Ovary (tissue), 10 donors: ENCODE measurements at places on chromosomes 3 and 15.

GRCh38 chr3:38121451-38121831 lies 15.5 kb downstream of the ACAA1 start:
- no peak for DNase-seq

DNA sequence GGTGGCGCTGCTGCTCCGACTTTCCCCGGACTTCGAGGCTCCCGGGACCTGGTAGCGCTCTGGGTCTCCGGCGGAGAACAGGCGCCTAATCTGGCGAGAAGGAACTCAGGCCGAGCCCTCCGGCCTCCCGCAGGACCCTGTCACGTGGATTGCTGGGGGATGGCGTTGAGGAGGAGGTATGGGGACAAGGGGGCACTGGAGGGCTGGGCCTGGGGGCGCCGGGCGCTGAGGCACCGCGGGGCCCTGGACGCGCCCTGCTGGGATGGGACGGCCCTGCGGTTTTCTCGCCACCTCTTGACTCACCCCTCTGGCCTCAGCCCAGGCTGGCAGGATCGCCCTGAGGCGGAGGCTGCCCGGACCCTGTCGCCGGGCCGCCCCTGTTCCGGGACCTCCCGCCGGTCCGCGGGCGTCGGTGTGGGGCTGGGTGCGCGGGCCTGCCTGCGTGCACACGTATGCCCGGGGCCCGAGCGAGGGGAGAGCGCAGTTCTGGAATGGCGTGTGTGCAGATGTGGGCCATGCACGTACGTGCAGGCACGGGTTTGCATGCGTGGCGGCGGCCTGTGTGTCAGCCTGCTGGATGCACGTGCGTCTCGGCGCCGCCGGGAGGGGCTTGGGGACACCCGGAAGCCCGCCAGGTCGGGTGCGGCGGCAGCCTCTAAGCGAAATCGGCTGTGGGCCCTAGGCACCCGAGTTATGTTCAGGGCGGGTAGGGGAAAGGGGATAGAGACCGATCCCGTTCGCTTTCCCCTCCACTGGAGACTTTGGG lies 752 bp downstream of the C15orf39 start:
- peak; percentile 75 for DNase-seq

DNA sequence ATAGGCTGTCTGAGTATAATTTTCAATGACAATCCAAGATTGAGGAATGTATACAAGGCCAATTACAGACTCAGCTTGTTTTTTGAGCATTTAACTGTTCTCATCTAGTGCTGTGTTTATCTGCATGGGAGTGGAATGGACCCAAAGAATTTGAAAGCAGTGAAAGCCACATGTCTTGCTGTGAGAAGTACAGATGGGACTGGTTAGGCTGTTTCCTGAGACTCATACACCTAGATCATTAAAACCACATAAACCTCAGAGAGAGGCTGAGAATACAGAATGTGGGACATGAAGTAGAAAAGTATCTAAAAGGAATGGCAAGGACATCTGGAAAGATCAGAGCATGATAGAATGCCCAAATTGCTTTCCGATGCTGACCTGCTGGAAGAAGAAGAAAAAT lies 224.6 kb downstream of the NLGN1 start:
- DNase-seq, result no peak

GRCh38 chr15:98647026-98647773 lies 1.1 kb upstream of the IGF1R start:
- peak; percentile 90 for DNase-seq

GRCh38 chr3:155791190-155791589 lies 14.9 kb downstream of the C3orf33 start:
- DNase-seq, result no peak

- DNase-seq, result no peak
Measured at GRCh38 chr15:101625184-101625583, 27.0 kb downstream of the TM2D3 start.

DNA sequence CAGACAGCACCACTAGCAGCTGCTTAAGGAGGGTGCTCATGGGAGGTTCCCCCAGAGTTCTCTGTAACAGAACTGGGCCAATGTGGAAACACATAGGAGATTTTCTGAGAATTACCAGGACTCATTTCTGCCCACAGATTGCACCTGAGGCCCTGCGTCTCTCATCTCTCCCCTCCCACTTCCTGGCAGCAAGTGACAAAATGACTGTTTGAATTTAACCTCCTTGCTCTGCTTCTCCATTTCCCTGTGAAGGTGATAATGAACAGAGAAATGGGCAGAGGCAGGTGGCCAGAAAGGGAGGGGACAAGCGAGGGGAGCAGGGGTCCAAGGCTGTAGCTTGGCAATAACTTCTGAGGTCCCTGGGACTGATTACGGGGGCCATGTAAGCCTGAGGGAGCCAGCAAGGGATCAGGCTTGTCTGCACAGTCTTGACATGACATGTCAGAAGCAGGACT lies 8.0 kb downstream of the EPHB1 start:
- no peak for DNase-seq

GRCh38 chr3:66416556-66417304 lies 84.1 kb downstream of the LRIG1 start:
- DNase-seq, result no peak

DNA sequence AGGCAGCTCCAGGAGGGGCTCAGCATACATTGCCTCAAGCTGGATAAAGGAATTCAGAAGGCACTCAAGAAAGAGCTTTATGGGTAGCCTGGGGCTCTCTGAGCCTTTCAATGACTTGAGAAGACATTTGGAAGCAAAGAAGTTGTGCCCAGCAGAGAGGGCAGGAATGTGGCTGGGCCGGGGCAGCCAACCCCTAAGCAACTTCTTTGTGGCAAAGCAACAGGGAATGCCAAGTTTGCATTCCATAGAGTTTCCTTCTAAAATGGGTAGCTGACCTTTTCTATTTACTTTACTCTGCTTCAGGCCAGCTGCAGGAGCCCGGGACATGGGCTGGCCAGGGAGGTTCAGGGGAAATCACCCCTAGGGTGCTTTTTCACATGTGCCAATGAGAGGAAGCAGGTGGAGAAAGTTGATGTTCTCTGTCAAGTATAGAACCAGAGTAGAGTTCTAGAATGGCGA lies 45.6 kb downstream of the CCDC12 start:
- DNase-seq, result no peak

- DNase-seq, result no peak
Measured at GRCh38 chr3:167162083-167162482, 218.0 kb downstream of the ZBBX start.

- no peak for DNase-seq
Measured at GRCh38 chr3:46477145-46477544, 12.4 kb upstream of the LTF start.

GRCh38 chr15:45921376-45921775 lies 286.5 kb downstream of the SQOR start:
- no peak for DNase-seq

GRCh38 chr3:66904336-66904735 lies 93.8 kb upstream of the KBTBD8 start:
- DNase-seq, result no peak

DNA sequence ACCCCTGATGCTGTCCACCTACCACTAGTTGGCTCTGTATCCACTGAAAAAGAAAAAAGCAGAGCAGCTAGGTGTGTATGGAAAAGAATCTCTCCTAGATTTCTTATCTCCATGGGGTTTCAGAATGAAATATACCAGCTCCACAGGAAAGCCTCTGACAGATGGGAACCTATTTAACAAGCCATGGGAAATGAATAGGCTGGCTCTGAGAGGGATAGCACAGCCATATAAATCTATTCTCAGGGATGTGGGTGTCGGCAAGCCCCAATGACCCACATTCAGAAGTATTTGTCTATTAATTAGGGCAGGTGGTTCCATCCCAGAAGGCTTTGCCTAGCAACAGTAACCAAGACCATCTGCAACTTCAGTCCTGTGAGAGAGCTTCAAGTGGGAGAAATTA lies 694.1 kb downstream of the AGBL1 start:
- DNase-seq, result no peak

- peak; percentile 88 for DNase-seq
Measured at GRCh38 chr15:70062321-70062956, 35.3 kb downstream of the TLE3 start.

DNA sequence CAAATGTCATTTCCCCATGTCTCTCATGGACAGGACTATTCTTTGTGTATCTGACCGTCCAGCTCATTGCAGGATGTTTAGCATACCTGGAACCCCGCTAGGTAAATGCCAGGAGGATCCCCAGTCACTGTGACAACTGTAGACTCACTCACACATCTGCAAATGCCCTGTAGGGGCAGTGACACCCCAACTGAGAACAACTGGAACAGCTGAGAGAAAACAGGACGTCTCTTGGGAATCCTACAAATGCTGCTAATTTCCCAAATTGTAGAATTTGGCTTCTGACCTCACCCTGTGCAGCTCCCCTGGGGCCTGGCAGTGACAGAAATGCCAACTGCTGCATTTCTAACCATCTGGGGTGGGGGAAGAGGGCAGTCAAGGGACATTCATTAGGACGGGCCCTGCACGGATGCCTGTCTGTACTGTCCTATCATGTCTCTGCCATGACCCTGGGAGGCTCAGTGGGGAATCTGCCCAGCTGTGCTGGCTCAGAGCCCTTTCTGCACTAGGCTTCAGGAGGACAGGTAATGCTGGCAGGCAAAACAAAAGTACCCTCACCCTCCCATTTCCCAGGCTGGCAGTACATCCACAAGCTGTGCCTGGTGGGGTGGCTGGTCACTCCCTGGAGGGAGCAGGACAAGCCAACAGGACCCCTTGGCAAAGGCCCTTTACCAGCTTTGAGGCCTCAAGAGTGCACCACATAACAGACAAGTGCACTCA lies 30.4 kb downstream of the RAB6B start:
- no peak for DNase-seq

DNA sequence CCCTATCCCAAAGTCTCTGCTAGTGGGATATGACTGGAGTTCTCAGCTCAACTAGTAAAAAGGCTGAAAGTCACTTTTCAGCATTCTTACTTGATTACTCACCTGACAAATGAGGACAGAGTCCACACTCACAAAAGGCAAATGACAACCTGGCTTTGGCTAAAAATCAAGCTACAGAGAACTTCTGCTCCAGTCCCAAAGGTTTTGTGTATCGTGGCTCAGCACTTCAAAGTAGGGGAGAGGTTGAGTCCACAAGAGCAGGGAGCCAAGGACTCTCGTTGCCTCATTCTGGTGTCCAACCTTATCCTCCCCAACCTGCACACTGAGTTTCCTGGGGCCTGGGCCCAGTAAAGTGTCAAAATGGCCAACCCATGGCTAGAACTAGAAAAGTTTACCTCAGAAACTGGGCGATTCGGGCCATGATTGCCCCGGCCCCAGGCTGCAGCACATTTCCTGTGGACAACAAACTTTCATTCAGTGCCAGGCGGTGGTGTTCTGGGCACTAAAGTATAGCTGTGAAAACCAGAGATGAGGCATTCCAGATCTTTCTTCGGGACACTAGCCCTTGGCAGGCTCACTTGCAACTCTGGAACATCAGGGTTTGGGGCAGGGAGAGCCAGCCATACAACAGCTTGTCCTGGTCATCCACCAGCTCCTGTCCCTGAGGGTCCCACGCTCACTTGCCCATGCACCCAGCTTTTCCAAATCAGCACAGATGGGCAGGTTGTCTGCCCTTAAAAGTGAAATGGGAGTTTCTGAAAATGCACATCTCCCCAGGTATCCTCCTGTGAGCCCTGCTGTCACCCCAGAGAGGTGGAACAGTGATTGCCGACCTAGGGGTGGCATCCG lies 3.1 kb downstream of the ACAA1 start:
- DNase-seq, result no peak

- DNase-seq, result no peak
Measured at GRCh38 chr15:94417501-94418293, 186.3 kb downstream of the MCTP2 start.

GRCh38 chr3:112799946-112800345 lies 46.7 kb downstream of the CD200R1L start:
- DNase-seq, result no peak

DNA sequence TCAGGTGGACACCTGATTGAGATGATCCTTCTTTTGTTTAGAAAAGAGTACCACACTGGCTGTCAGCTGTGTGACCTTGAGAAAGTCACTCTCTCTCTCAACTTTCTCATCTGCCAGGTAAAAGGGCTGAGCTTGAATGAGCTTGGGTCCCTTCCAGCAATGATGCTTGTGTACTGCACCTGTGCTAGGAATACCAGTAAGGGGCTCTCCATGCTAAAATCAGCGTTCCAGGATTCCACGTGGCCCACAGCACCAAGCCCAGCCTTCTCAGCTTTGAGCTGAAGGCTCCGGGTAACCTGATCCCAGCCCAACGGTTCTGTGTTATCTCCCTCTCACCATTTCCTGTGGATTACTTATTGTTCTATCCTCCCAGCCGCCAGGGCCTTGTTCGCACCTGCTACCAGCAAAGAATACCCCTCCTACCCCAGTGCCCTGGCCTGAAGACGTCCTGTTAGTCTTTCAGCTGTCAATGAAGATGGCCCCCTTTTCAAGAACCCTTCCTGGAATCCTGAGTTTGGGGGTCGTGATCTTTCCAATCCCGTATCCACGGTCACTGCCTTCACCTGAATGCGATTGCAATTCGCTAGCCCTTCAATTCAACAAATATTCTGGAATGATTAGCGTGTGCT lies 54.2 kb upstream of the CGNL1 start:
- DNase-seq, result no peak

DNA sequence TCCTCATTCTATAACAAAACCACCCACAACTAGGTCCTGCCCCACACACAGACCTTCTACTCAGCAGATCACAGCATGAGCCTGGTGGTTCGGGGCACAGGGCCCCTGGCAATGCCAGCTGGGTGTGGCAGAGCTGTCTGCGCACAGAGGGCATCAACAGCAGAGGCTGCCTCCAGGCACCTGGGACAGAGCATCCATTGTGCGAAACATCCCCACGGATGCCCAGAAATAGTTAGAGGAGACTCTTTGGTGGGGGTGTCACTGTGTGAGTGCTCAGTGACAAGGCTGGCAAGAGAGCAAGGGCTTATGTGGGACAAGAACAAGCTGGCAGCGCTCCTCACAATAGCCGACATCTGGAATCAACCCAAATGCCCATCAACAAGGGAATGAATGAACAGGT lies 487.4 kb upstream of the PROK2 start:
- DNase-seq, result no peak

DNA sequence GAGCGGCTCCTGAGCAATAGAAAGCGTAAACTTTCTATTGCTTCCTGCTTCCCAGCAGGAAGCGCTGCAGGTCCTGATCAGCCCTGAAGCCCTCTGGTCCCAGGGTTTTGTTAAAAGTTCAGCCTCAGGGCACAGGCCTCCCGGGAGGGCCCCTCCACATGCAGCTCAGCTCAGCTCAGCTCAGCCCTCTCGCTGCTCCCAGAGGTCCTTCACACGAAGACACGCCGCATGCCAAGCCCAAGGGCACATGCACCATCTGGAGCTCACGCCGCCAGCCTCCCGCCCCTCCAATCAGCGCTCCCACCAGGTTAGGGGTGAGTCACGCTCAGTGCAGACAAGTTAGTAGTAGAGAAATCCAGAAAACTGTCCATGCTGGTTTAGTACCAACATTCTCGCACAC lies 12.7 kb downstream of the TKT start:
- DNase-seq, result no peak

DNA sequence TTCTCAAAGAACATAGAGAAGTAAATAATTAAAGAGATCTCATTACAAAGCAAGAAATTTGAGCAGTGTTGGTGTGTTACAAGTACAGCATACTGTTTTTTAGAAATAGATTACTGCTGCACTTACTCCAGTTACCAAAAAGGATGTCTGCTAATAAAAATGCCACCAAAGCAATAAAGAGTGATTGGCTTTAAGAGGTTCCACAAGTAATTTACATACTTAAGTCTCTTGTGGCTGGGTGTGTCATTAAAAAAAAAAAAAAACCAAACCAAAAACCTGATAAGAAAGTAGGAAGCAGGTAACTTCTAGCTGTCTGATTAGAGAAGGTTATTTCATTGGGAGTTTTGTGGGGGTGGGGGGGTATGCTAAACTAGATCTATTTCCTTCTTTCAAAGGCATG lies 15.2 kb downstream of the RAB11A start:
- DNase-seq, result no peak
